Progenitor cell of endocrine pancreas (in vitro differentiated cells): ENCODE measurements at places on chromosomes 1 and 21. TPM values are rescaled to one million over a fixed set of nuclear protein-coding genes. Genes with fewer than 3 reads are reported as not detected.

- peaks cover 29% of the 10 kb centered on the region for H3K27me3 ChIP-seq
- DNase-seq, result no peak
- peaks cover 2% of the 10 kb centered on the region for H3K4me1 ChIP-seq
- H3K36me3 ChIP-seq, result no peaks in the 10 kb centered on the region
- no peak overlapping the region for H3K27ac ChIP-seq
Measured at GRCh38 chr1:167115655-167116054, 21.8 kb downstream of the STYXL2 start.

GRCh38 chr1:82086739-82087138 is 286.0 kb downstream of the ADGRL2 start:
- H3K4me1 ChIP-seq, result no peaks in the 10 kb centered on the region
- H3K36me3 ChIP-seq, result no peaks in the 10 kb centered on the region
- no peak overlapping the region for H3K27ac ChIP-seq
- no peak for DNase-seq
- H3K4me3 ChIP-seq, result no peak overlapping the region

Gene AKR7A3
- total RNA-seq, result 2.1 and 2.7 TPM in 2 replicates

Gene TSSK3
- 3.1 and 3.9 TPM in 2 replicates for total RNA-seq

- no peaks in the 10 kb centered on the region for H3K4me1 ChIP-seq
- no peaks in the 10 kb centered on the region for H3K36me3 ChIP-seq
Measured at GRCh38 chr1:231376875-231377549, 38.9 kb downstream of the SPRTN start.

DNA sequence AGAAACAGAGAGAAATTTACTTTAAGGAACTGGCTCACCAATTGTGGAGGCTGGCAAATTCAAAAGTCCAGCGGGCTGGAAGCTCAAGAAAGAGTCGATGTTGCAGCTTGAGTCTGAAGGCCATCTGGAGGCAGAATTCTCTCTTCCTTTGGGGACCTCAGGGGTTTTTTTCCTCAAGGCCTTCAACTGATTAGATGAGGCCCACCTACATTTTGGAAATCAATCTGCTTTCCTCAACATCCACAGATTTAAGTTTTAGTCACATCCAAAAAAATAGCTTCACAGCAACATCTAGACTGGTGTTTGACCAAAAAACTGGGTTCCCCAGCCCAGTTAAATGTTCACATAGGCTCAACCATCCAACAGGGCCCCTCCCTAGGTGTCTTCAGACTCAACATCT is 114.9 kb downstream of the SLC35F3 start:
- no peak overlapping the region for H3K4me3 ChIP-seq
- H3K27me3 ChIP-seq, result peaks cover 2% of the 10 kb centered on the region
- no peak overlapping the region for H3K27ac ChIP-seq
- no peak for DNase-seq
- no peaks in the 10 kb centered on the region for H3K4me1 ChIP-seq
- H3K36me3 ChIP-seq, result no peaks in the 10 kb centered on the region
